Aorta (tissue), 5 donors: ENCODE measurements at places on chromosomes 1 and 21. TPM values are rescaled to one million over a fixed set of nuclear protein-coding genes. Genes with fewer than 3 reads are reported as not detected.

- DNase-seq = no peak
Observed at GRCh38 chr1:172088256-172088655, 247.0 kb downstream of the DNM3 start.

- DNase-seq = no peak
Observed at GRCh38 chr1:245310571-245311531, 156.1 kb downstream of the KIF26B start.

Gene GPATCH3
- 12.7 TPM for total RNA-seq

- DNase-seq = no peak
Observed at GRCh38 chr1:61089338-61089737, 7.0 kb downstream of the NFIA start.

DNA sequence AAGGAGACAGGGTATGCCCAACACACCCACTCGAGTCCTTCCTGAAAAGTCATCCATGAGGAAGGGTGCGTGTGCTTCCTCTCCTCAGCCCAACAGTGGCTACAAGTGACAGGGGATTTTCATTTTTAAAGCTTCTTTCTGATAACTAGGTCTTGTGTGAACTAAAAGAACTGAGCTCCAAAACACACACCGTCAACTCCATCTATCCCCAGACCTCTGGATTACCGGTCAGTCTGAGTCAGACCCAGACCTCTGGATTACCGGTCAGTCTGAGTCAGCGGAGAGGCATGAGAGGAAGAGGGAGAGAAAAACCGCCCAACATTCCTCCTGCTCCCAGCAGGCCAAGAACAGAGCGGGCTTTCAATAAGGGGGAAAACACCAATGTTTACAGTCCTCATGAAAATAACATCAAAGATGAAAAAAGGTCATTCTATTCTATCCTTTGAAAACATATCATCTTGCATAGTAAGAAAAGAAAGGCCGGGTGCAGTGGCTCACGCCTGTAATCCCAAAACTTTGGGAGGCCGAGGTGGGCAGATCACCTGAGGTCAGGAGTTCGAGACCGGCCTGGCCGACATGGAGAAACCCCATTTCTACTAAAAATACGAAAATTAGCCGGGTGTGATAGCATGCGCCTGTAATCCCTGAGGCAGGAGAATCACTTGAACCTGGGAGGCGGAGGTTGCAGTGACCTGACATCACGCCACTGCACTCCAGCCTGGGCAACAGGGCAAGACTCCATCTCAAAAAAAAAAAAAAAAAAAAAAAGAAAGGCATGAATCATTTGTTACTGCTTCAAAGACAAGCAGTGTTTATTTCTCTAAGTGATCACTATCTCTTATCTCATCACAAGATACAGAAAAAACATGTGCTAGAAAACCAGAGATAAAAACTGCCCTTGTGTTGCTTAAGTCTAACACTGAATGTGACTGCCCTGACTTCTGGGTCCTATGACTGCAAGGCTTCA is 3.4 kb downstream of the PTTG1IP start:
- DNase-seq = peak; percentile 76

- DNase-seq = no peak
Observed at GRCh38 chr1:242449661-242450060, 74.8 kb downstream of the PLD5 start.

Gene LYPD8
- total RNA-seq = not detected

GRCh38 chr1:68384872-68385411 is 64.8 kb downstream of the RPE65 start:
- no peak for DNase-seq

GRCh38 chr1:83918688-83919285 is 80.1 kb downstream of the TTLL7 start:
- DNase-seq = no peak

Gene AGMAT
- 0.13 TPM for total RNA-seq

Gene DTL
- total RNA-seq = 1.3 TPM

Gene NECTIN4
- total RNA-seq = 0.26 TPM

- DNase-seq = no peak
Observed at GRCh38 chr1:230698130-230698529, 15.8 kb downstream of the AGT start.

GRCh38 chr1:179038528-179039281 is 13.0 kb downstream of the FAM20B start:
- no peak for DNase-seq

Gene LAD1
- 0.71 TPM for total RNA-seq

DNA sequence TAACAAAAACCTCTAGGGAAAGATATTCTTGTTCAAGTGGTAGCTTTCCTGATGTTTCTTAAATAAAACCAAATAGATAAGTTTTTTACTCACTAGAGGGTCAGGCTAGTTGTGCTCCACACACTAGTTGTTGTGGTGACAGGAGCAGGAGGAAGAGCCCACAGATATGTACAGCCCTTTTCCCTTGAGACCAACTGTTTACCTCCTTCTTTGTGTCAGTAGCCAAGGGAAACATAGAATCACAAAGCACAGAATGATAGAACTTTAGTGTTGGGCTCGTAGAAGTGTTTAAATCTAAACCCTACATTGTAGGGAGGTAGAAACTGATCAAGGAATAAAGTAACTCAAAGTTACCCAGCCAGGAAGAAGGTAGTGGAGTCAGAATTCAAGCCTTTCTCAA is 309.0 kb downstream of the CTH start:
- no peak for DNase-seq

DNA sequence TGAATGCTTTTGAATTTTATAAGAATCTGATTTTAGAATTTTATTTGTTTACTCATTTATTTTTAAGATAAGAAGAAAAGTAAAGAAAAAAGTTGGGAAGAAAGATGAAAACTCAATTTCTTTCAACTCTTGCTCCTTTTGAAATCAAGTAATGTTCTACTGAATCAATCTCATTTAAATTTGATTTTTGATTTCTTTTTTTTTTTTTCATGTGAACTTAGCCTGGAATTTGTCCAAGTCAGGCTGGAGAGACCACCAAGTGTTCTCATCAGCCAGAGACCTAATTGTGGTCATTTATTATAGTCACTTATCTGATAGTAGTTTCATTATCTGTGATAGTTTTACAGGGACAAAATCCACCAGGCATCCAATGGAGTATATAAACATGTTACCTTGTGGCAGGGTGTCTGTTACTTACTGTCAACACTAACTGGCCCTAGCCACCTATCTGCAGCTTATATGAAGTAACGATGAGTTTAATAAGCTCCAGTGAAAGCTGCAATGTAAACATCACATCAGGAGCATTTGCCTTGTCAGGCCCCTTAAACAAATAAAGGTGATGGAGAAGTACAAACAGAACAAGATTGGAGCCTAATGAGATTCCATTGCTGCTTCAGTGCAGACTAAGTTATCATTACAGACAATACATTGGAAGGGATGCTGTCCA is 39.2 kb downstream of the HLX start:
- DNase-seq = no peak

- no peak for DNase-seq
Observed at GRCh38 chr1:176878750-176879536, 285.6 kb downstream of the ASTN1 start.

Gene KHDC4
- 60.5 TPM for total RNA-seq

DNA sequence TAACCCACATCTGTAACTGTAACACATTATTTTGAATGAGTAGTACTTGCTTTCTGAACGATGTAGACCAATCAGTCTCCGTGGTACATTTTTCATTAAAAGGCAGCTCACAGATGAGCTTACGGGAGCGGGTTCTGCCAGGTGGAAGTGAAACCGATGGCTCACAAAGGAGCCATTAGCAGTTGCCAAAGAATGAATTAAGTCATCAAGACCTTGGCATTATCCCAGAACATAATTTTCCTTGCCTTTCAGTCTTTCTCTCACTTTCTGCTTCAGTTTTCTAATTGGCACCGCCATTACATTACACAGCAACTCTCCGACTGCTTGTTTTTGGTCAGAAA is 33.5 kb upstream of the UTS2 start:
- DNase-seq = no peak

GRCh38 chr1:248802454-248802853 is 23.3 kb downstream of the SH3BP5L start:
- DNase-seq = no peak

DNA sequence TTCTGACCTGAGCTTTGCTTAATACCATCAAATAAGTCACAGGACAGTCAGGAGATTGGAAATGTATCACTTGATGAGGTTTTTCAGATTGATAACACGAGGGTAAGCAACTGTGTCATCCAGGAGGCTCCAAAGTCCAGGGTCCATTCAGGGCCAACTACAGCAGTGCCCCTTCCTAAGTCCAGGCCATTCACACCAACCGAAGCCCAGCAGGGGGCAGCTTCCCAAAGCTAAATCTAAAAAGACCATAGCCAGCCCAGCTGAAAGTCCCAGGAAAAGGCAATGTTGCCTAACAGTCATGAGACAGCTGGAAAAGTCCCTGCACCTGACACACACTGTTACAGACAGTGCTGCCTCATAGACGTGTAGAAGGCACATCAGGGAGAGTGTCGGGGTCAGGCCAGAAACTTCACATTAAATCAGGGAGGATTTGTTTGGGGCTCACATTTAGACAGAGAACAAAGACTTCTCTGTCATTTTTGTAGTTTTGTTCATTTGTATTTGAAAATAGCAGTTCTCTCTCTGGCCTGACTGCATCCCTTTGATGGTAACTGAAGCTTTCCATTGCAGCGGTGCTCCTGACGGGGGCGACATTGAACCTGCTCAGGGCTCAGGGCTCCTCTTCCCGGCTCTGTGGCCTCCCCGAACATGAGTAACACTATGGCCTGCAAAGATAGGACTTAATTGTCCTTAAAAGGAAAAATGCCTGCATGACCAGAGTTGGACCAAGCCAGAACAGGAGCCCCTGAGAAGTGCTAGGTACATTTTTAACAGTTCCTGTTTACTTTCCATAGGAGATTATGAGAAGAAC is 200.4 kb downstream of the NRIP1 start:
- peak; percentile 72 for DNase-seq

DNA sequence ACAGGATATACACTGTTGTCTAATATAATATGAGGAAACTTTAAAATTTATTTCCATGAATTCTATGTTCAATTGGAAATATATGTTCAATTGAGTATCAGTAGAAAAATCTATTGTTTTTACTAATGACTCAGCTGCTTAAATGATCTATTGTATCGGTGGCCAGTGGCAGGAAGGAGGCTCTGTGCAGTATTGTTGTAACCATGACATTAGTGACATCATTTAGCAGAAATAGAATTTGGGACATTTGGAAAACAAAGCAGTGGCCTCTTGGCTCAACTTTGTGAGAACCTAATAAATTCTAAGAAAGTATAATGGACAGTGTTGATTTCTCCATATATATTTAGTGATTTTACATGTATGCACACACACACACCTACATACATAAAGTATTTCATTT is 257.4 kb downstream of the PDE4B start:
- DNase-seq = no peak

- DNase-seq = no peak
Observed at GRCh38 chr1:1827089-1827848, 49.0 kb upstream of the NADK start.

GRCh38 chr1:113320272-113320671 is 70.0 kb upstream of the MAGI3 start:
- no peak for DNase-seq

- DNase-seq = no peak
Observed at GRCh38 chr1:4622821-4623220, 31.6 kb upstream of the AJAP1 start.

DNA sequence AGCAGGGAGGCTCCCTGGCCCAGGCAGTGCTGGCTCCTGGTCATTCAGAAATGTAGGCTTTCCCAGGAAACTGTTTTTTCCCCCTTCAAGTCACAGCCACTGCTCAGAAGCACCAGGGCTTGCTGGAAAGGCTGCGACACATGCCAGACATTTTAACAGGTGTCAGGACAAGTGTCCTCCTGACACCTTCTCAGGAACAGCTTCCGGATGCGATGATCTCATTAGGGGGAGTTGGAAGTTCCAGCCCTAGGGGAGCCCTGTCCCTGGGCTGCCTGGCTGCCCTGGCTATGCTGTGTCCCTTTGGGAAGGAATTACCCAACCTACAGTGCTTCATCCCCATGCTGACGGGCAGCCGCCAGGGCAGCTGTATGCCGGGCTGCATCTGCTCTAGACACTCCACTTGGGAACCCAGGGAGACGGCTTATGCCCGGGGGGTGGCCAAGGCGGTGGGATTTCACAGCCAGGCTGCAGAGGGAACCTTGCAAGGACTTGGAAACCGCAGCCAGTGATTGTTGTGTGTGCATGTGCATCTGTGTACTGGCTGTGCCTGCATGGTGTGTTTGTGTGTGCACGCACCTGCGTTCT is 41.8 kb downstream of the AJAP1 start:
- no peak for DNase-seq

DNA sequence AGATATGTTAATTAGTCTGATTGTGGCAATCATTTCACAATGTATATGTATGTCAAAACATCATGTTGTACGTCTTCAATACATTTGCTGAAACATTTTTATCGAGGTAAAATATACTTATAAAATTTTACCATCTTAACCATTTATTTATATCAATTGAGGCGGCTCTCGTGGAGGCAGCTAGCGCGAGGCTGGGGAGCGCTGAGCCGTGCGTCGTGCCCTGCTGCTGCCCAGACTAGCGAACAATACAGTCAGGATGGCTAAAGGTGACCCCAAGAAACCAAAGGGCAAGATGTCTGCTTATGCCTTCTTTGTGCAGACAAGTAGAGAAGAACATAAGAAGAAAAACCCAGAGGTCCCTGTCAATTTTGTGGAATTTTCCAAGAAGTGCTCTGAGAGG is 202.5 kb upstream of the PBX1 start:
- no peak for DNase-seq

DNA sequence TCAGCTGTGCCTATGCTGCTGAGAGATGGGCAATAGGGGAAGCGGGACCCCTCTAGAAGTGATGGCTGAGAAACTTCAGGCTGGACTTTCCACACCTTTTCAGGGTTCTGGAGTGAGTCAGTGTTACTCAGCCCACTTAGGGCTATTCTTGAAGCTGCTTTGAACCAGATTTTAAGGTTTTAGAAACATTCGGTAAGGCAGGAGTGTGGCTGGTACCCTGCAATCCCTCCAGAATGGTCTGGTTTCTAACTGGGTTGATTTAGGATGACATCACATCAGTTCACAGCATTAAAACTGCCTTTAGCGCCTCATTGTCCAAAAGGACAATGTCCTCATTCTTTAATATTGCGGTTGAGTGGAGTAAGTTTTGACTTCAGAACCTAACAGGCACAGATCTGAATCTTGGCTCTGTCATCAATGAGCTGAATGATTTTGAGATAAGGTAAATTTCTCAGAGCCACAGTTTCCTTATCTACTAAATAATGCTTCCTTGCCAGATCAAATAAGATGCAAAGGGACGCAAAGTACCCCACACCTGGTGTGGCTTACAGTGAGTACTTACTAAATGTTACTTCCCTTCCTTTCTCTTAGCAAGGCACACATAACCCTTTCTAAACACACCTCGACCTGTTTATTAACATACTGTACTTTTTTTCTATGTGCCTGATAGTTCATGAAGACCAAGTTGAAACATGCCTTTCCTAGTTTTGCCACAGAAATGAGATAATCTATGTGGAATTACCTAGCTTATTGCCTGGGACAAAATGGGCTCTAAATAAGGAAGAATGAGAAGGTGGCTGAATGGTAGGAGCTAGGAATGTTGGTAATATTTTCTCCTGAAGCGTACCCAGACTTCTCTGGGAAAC is 209.8 kb downstream of the ROR1 start:
- no peak for DNase-seq

Gene SH3D21
- total RNA-seq = 4.1 TPM

GRCh38 chr1:220699044-220699443 is 8.9 kb downstream of the C1orf115 start:
- no peak for DNase-seq

Gene LCE2A
- not detected for total RNA-seq

GRCh38 chr1:39695016-39695415 is 3.8 kb upstream of the HPCAL4 start:
- DNase-seq = no peak
